Stimulated activated CD8-positive, alpha-beta memory T cell treated with anti-CD3 and anti-CD28 coated beads, Interleukin-4, amount 100 ng/mL, for 1 hour (primary cell): ENCODE measurements at places on chromosomes 7 and 10.

- DNase-seq: no peak
Measured at GRCh38 chr10:111440501-111440900, 363.7 kb downstream of the ADRA2A start.

DNA sequence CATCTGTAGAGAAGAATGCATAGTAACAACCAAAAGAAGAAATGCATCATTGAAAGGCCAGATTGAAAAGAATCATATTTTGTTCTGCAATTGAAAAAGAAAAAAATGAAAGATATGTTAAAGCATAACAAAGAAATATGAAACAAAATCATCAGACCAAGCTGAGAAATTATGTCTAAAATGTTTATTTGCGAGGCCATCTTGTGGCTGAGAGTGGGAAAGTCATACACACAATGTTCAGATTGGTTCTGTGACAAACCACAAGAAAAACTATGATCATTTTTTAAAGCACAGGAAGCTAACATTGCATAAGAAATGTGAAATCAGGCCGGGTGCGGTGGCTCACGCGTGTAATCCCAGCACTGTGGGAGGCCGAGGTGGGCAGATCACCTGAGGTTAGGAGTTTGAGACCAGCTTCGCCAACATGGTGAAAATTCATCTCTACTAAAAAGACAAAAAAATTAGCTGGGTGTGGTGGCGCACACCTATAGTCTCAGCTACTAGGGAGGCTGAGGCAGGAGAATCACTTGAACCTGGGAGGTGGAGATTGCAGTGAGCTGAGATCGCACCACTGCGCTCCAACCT, 36.6 kb downstream of the ABCB5 start:
- DNase-seq: no peak

GRCh38 chr7:90401989-90402388, 1.3 kb upstream of the CLDN12 start:
- no peak for DNase-seq

GRCh38 chr7:84783141-84783778, 403.6 kb downstream of the SEMA3D start:
- DNase-seq: no peak

DNA sequence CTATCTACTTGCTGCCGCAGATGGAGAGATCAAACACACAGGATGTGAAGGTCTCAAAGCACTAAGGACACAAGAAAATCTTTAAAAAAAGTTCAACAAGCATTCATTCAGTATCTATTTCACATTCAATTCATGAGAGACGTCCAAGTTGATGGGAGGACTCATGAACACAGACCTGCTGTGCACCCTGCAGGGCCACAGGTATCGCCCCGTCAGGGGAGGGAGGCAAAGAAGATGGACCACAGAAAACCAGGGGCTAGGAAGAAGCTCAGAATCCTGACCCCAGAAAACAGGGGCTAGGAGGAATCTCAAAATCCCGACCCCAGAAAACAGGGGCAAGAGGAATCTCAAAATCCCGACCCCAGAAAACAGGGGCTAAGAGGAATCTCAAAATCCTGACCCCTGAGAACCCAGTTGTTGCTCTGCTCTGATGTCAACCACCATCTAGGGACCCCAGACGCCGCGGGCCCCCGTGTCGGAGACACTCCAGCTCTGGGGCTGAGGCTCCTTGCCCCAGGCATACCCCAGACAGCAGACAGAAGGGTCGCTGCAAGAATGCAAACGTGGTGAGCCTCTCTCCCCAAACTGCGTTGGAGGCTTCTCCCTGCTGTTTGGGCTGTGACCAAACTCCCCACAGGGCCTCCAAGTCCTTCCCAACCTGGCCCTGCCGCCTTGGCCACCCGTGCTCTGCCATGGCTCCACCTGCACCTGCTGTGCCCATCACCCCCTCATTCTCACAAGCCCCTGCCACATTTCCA, 197.6 kb downstream of the DIP2C start:
- DNase-seq: no peak

DNA sequence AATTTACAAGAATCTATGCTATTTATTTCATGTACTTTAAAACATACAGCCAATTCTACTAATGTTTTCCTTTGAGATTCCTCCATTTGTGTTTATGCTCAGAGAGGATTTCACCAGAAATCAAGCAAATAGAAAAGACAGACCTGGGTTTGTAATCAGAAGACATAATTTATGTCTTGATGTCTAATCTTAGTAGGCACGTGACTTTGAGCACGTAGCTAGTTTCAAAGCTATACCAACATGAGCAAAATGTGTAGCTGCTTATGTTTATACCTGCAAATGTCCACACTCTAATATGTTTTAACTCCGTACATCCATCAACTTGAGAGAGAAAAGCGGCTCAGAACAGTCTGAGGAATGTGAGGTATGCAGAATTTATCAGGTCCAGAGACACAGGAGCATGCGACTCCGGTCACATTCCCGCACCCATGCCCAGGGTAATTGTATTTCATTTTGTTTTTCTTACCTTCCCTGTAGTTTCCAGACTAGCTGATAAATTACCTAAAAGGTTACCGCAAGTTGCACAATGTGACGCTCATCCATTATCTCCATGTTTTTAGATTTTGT, 40.0 kb downstream of the SVOPL start:
- DNase-seq: no peak

DNA sequence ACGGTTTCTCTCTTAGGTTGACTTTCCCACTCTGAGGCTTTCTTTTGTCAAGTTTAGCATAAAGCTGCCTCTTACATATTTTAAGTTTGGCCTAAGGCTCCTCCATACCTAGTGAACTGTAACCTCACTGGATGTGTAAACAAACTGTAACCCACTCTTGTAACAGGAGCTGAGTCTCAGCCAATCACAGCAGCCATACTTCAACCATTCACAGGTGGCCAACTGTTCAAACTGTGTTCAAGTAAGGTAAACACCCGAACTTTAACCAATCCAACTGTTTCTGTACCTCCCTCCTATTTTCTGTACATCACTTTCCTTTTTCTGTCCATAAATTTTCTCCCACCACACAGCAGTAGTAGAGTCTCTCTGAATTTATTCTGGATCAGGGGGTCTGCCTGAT, 7.7 kb upstream of the NRBF2 start:
- DNase-seq: no peak

GRCh38 chr10:97427571-97428179, 1.7 kb downstream of the PGAM1 start:
- DNase-seq: no peak

DNA sequence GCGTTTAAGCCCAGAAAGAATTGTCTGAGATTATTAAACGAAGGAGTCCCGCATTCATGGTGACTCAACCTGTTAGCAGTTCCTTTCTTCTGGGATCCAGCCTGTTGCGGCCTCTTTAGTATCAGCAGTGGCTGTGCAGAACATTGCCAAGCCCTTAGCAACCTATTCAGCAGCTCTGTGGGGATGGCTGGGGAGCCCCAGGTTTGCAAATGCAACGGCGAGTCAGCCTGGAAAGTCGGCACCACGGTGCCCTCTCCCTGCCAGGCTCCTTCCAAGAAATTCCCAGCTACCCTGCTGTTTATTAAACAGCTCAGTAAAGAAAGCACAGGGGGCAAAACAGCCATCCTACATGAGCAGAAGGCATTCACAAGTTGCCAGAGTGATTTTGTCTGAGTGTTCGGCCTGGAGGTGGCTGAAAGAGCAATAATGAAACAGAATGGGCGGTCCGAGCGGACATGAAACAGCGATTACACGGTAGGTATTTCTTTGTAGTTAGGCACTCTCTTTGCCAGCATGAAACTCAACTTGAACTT, 198.3 kb downstream of the BAMBI start:
- no peak for DNase-seq

- no peak for DNase-seq
Measured at GRCh38 chr10:107072786-107073185, 91.7 kb downstream of the SORCS1 start.

- no peak for DNase-seq
Measured at GRCh38 chr10:114022766-114023597, 20.7 kb upstream of the ADRB1 start.

DNA sequence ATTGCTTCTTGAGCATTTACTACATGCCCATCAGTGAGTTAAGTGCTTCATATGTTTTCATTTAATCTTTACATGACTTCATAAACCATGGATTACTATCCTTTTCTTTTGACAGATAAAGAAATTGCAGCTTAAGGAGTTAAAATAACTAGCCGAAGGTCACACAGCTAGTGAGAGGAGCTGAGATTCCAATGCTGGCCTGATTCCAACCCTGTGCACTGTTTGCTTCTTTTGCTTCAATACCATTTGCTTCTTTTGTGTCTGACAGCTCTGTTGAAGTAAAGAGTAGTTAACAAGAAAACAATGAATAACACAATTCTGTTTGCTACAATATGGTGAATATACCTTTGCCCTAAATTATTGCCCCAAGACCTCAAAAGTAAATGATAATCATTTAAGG, 132.4 kb downstream of the GRM3 start:
- no peak for DNase-seq

- no peak for DNase-seq
Measured at GRCh38 chr10:112208997-112209396, 25.4 kb upstream of the GPAM start.

- DNase-seq: no peak
Measured at GRCh38 chr7:129907122-129907736, 45.5 kb downstream of the UBE2H start.

DNA sequence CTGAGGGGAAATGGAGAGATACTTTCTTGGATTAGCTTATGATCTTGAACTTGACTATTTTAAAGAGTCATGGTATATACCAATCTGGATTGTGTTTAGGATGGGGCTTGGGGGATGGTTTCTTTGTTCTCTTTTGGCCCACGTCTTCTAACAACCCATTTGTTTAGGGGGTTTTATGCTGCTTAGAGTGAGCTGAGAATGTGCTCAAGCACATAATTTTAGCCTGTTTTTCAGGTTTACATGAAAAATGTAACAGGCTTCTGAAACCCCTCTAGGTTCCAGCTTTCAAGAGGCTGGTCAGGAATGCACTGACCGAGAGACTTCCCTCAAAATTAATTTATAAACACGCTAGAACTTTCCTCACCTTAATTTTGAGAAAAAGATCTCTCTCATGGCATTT, 94.3 kb downstream of the AUTS2 start:
- DNase-seq: no peak

- DNase-seq: no peak
Measured at GRCh38 chr7:1100834-1101562, 13.1 kb downstream of the GPER1 start.

GRCh38 chr10:132722394-132723329, 63.3 kb downstream of the NKX6-2 start:
- no peak for DNase-seq

- DNase-seq: no peak
Measured at GRCh38 chr7:4951903-4952636, 6.9 kb downstream of the MMD2 start.

DNA sequence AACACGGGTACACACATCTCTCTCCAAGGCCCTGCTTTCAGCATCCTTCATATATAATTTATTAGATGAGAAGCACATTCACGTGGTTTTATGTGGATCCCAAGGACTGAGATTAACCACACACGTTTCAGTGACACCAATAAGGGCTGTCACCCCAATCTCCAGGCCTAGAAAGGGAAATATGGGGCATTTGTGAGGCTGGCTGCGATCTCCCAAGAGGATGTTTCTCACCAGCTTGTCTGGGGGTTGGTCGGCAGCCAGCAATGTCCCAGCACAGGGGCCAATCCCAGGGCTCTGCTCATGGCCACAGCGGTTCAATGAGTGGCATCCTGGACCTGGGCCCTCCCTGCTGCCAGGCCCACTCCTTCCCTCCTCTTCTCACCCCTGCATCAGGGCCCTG, 115.5 kb downstream of the ITIH5 start:
- DNase-seq: no peak

GRCh38 chr7:141460781-141461715, 90.2 kb upstream of the AGK start:
- DNase-seq: no peak

DNA sequence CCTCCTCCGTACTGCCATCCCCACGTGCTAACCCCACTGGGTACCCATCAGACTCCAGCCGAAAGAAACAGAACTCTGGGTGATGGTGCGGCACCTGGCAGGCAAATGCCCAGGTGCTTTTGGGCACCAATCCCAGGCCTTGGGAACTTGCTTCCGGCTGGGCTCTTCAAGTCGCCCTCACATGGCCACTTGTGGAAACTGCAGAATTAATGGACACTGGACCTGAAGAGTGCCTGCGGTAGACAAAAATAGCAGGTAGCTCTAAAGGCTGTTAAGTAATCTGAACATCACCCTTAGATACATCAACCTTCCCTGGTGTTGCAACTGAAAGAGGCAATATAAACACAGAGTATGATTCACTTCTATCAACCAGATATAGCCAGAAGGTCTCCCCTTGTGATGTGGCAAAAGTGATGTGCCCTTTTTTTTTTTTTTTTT, 644.4 kb downstream of the GRM8 start:
- DNase-seq: no peak

DNA sequence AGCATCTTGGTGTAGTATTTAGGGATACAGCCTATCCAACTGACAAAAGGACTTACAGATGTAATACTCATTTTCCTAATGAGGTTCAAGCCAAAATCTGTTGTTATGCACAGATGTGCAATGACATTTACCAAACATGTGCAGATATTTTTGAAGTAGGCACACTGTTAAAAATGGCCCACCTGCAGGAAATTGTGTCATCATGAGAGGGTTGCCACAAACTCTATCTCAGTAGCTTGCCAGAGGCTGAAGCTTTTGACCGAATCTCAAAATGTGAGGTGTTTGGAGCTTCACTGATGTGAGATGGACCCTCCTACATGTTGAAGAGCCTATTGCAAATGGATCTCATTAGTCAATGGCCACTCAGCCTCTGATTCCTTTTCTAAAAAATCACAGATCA, 89.7 kb upstream of the CSTF2T start:
- no peak for DNase-seq

DNA sequence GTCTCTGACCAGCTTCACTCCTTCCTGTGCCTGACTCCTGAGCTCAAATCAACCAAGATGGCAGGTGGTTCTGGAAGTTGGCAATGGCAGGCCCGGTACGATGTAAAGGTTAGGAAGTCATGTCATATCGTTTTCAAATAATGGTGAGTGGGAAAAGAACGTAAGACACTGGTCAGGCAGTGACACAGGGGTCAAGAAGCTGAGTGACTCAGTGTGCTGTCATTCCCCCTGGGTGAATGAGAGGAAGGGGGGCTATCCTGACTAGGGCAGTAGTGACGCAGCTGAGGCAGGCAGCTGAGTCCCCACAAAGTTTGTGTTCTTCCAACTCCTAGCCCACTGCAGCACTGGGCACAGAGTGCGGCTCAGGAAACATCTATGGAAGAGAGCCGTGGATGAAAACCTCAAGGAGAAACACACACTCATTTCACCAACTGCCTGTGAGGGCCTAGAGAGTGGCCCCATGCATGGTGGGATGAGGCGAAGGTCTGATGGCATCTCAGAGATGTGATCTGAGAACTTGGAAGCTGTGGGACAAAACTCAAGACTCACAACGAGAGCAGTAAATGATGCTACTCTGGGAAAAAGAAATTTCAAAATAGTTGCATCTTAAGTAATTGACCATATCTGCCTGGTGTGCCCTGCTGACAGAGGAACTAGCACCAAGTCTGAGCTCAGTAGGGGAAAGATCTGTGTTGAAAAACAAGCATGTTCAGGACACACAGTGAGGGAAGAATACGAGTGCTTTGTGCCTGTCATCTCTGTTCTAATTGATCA, 23.2 kb downstream of the CREB3L2 start:
- no peak for DNase-seq
